ENCODE measurements at places on chromosomes 5 and 9. TPM values are rescaled to one million over a fixed set of nuclear protein-coding genes. Genes with fewer than 3 reads are reported as not detected.

SIMC1 gene
- 18.7 TPM for total RNA-seq

SLC6A19 gene
- 0.49 TPM for total RNA-seq

TOPORS gene
- 14.1 TPM for total RNA-seq

PDE8B gene
- total RNA-seq, result 0.83 TPM

KIF20A gene
- total RNA-seq, result 106 TPM

BNIP1 gene
- total RNA-seq, result 9.2 TPM

MRNIP gene
- 48.0 TPM for total RNA-seq

DNA sequence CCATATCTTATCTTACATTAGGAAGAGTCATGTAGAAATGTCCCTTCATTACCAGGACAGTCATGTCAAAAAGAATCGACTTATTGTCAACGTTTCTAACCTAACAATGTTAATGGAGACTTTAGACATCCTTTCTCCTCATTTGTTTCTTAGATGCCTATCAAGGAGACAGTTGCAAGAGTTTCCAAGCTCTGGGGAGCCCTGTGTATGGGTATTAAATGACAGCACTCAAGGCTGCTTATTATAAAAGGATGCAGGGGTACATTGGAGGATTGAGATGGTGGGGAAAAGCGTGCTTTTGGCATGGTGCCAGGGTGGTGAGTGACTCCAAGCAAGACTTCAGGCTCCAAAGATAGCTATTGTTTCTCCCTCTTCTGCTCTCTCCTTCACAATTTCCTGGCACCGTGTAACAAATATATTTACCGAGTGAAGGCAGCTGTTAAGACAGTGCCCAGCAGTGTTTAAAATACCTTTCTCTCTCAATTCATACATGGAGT is 461.3 kb upstream of the CLINT1 start:
- peak; percentile 8 for DNase-seq

GRCh38 chr5:96569770-96570169 is 92.4 kb upstream of the CAST start:
- no peak for DNase-seq

SPINK4 gene
- 7.8 TPM for total RNA-seq

DNA sequence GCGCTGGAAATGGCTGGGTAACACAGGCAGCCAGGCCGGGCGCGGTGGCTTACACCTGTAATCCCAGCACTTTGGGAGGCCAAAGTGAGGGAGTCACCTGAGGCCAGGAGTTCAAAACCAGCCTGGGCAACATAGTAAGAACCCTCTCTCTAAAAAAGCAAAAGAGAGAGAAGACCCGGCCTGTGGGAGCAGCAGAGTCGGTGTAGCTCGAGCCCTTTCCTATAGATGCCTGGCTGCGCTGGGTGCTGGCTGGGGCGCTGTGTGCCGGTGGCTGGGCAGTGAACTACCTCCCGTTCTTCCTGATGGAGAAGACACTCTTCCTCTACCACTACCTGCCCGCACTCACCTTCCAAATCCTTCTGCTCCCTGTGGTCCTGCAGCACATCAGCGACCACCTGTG is 9.2 kb downstream of the UCK1 start:
- DNase-seq, result no peak

DNA sequence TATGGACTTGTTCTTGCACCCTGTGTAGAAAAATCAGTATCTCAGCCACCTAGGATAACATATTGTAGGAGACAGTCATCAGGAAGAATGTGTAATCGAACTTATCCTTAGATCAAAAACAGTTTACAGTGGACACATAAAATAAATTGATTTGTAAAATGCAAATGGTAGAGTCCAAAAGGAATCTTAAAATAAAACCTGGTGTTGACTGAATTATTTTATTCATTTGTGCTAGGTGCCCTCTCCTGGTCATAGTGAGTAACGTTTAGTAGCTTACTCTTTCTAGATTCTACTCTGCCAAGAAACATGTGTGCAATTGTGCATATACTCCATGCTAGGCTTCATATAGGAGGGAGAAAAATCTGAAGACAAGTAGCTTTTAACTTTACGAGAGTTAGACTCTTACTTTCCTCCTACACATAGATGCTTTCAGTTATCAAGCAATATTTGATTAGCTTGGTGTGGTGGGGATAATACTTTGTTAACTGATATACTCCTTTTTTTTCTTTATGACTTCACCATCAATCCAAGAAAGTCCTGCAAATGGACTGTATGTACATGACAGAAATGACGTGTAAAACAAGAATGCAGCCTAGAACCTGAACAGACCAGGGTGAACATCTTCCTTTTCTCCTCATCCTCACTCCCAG is 23.7 kb upstream of the LOX start:
- DNase-seq, result peak; percentile 55

CCT5 gene
- 176 TPM for total RNA-seq

RLN1 gene
- not detected for total RNA-seq

DNA sequence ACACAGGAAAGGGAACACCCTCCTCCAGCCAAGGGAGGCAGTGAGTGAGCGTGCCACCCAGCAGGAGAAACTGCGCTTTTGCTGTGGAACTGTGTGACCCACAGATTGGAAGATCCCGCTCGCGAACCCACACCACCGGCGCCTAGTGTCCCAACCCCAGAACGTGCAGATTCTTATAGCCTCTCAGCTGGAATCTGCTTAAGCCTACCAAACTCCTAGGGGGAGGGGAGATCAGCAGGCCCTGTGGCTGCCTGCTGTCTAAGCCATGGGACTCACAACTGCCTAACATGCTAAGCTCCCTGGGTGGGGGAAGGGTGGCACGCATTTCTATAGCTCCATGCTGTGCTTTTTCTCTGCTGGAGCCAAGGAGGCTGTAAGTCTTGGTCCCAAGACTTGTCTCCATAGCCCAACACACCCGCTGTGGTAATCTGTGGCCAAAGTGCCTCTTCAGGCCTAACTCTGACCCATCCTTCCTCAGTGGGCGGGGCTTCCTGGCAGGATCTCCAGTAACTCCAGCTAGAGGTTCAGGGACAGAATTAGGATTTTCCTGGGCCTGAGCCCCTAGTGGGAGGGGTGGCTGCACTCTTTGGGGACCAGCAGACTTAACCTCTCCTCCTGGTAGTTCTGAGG is 485.0 kb downstream of the TAF11L14 start:
- no peak for DNase-seq

APBA1 gene
- total RNA-seq, result 2.1 TPM

- no peak for DNase-seq
These were observed 13.1 kb upstream of the INSYN2B start for GRCh38 chr5:169993485-169993790.

DNA sequence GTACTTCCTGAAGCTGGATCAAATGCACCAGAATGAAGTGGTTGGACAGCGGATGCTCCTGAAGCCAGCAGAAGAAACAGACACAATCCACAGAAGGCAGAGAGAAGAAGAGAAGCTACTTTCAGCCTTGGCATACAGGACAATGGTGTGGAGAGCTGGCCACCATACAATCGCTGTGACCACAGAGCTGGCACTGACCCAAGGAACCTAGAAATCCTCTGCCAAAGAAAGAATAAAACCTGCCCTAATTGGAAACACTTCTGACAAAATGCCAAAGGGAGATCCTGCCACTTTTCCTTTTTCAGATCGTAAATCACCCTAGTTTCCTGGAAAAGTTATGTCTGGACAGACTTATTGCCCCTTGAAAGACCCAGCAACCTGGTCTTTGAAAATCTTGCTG is 77.8 kb downstream of the BAAT start:
- no peak for DNase-seq

DNA sequence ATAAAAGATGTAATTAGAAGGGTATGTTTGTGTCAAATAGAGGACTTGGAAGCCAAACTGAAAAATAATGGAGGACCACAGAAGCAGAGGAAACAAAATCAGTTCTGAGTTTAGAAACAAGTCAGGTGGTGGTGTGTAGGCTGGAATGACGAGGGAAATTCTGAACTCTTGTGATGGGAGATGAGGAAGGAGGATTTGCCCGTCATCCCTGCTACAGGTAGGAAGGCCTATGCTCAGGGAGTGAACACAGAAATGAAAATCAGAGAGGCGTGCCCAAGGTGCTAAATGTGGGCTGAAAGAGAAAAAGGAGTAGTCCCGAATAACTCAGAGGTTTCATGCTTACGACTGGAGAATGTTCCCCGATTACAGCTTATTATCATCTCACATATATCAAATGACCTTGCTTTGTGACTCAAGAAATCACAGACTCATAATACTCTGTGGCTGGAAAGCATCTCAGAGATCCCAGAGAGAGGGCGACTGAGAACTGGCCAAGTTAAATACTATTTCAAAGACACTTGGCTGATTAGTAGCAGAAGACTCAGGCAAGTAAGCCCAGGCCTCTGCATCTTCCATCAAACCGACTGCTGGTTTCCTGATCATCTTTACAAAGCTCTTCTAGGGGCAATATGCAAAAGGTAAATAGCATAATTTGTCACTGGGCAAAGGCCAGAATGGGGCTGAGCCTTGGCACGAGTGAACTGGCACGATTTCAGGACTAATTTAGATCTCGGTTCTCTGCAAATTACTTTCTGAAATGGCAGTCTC is 126.0 kb downstream of the SUSD1 start:
- peak; percentile 56 for DNase-seq

FABP6 gene
- total RNA-seq, result not detected

DNA sequence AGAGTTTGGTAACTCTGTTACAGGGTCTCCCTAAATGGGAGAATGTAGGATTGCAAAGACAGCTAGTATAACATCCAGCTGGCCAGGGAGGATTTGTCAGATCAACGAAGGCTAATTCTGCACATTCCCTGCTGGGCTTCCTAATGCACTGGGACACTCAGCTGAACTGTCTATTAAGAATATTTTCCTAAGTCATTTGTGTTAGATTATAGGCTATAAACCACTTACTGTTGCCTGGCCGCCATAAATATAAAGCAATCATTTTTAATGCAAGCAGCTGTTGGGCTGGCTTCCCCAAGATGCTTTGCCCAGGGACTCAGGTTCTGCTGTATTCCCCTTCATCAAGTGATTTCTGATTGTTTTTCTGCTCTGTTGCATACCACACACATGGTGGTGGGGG is 35.3 kb upstream of the SLIT3 start:
- DNase-seq, result no peak

DNA sequence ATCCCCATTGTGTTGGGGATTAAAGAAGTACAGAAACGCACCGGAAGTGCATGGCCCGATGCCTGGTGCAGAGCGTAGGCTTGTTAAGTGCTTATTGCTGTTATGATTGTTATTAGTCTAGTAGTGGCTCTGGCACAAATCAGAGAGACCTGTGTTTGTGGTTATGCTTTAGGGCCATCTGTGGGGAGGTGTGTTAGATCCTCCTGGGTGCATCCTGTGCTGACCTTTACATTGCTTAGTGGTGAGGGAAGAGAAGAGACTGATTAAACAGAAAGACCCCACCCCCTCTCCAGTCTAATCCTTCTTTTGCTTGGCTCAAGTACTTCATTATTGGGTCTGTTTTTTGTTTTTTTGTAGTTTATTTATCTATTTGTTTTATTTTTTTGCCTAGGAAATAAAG is 112.7 kb upstream of the SPRY4 start:
- DNase-seq, result no peak

- no peak for DNase-seq
These were observed 8.7 kb upstream of the SPARC start for GRCh38 chr5:151695464-151695863.

DNA sequence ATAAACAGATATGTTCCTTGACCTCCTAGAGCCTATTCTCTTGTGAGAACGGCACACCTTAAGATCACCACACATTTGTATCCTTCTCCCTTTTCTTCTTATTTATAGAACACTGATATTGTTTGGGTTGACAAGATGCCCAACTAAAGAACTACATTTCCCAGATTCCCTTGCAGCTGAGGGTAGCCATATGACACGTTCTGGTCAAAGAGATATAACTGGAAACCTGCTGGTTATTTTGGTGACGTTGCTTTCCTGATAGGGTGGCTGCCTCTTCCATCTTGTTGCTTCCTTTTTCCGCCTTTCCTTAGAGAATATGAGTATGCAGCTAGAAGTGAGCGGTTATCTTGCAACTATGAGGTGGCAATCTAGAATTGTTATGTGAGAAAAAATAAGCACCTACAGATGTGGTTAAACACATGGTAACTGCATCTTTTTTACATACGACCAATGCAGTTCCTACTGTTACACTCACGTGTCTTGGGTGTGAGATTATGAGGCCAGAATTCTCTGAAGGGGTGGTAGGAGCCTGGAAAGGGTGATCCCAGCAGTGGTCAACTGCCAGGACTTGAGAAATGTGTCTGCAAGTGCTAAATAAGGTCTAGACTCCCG is 72.9 kb downstream of the SEC61B start:
- peak; percentile 11 for DNase-seq

DNA sequence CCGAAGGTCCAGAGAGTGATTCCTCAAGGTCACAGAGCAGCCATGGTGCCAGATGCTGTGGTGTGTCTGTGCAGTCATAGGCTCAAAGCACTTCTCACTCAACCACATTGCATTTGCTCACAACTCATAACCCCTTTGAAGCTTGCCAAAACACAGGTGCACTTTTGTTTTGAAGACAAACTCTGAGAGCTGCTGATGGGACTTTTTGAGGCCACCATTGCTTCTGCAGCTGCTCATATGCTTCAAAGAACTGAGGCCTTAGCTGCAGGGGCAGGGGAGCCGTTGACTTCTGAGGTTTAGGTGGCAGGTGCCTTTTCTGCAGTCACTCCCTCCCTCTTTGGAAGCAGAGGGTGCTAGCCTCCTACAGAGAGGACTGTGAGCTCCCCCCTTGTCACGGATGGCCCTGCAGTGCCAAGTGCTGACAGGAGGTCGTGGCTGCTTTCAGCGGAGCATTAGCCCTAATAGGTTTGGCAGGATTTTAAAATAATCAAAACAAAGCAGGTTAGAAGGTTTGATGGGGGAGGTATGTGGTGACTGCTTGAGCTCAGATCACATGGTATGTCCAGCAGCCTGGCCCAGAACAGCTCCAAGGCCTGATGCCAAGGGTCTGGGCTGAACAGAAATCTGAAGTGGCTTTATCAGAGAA is 232.1 kb downstream of the MAN2A1 start:
- peak; percentile 83 for DNase-seq

- DNase-seq, result no peak
These were observed 29.3 kb downstream of the CSF2 start for GRCh38 chr5:132102944-132103331.

GRCh38 chr5:89827359-89827758 is 582.2 kb downstream of the CETN3 start:
- no peak for DNase-seq

LHX2 gene
- 1.3 TPM for total RNA-seq

DNA sequence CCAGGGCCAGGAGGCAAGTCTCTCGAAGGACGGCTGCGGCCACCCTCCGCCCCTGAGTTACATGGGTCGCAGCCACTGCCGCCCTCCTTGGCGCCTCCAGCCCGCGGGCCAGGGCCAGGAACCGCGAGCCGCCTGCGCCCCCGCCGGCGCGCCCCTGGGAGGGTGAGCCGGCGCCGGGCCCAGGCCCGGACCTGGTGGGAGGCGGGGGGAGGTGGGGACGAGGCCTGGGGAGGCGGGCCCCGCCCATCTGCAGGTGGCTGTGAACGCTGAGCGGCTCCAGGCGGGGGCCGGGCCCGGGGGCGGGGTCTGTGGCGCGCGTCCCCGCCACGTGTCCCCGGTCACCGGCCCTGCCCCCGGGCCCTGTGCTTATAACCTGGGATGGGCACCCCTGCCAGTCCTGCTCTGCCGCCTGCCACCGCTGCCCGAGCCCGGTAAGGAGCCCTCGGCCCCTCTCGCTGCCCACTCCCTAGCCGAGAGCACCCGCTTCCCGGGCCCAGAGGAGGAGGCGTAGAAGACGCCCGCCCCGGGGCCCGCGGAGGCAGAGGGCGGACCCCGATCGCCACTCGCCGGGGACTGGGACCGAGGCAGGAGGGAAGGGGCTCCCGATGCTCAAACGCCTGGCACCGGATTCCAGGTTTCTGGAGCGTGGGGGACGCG is at the start of gene ASS1:
Gene ASS1 (plus strand): TSS at position 397 of the 657 bp plus-strand sequence. CDS start 7,268 bp downstream, outside the sequence.
- DNase-seq, result peak; percentile 56

All from cardiac muscle cell (in vitro differentiated cells and primary cell).